CD8-positive, alpha-beta T cell (primary cell): ENCODE measurements at places on chromosomes 4 and X.

- DNase-seq: no peak
Measured at GRCh38 chr4:64559571-64559970, 150.3 kb upstream of the TECRL start.

DNA sequence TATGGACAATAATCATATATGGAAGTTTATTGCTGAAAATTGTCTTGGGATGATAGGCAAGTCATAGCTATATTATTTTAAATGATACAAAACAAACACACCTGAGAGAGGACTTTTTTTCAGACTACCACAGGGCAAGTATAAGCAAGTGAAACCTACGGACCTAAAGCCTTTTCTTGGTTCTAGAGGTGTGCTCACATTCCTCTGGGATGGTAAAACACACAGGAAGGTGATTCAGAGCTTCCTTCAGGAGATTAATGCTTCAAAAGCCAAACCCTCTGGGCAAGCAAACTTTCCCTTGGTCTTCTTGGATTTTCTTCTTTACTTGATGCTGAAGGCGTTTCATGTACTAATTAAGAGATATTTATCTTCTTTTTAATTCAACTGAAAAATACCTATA lies 60.1 kb upstream of the ACSL4 start:
- no peak for DNase-seq

DNA sequence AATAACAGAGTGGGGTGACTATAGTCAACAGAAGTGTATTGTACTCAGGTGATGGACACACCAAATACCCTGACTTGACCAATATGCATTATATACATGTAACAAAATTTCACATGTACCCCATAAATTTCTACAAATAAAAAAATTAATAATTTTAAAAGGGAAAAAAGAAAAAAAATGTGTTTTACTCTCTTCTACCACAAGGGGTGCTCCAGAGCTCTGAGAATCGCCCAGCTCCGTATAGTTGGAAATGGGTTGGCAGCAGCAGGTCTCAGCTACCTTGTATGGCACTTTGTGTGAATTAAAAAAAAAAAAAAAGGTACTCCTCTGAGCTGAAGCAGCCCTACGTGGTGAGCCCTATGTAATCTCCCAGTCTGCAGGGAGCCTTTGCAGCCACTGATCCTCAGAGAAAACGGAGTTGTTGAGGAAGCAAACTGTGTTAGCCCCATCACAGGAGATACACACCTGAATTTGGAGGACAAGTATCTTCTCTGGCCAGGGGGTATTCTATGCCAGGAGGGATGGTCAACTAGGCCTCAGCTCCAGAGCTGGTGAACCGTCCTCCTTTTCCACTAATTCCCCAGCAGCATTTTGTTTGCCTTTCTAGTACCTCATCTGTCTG lies 17.2 kb upstream of the POLA1 start:
- DNase-seq: no peak

- no peak for DNase-seq
Measured at GRCh38 chrX:38868941-38869401, 67.7 kb downstream of the MID1IP1 start.

DNA sequence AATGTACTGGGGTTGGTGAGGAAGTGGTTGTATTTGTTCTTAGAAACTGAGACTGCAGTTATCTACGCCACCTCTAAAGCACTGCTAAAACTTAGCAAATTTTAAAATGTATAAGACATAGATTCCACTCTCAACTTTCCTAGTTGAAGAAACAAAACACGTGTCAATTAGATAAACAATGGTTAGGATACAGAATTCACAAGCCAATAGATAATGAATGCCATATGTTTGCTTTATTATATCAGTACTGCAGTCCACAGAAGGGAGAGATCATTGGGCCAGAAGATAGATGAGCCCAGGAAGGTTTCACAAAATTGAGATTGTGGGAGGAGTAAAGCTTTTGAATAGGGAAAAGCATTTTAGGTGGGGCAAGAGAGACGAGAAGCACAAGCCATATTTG lies 14.3 kb downstream of the TMEM33 start:
- DNase-seq: no peak

DNA sequence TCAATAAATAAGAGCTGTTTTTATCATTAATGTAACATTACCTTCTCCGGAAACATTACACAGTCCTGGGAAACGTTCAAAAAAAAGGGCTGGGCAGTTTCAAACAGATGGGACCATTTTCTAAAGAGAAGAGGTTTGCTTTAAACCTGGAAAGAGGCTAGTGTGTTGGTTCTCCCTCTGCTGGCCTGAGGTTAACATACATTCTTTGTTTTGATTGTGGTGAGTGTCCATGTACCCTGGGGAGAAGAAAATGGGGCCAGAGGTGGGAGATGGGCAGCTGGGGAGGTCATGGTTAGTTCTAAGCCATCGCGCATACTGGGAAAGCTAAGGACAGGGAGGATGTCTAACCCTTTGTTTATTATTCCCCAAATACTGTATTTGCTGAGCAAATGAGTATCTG lies 194.7 kb downstream of the CPEB2 start:
- DNase-seq: no peak

DNA sequence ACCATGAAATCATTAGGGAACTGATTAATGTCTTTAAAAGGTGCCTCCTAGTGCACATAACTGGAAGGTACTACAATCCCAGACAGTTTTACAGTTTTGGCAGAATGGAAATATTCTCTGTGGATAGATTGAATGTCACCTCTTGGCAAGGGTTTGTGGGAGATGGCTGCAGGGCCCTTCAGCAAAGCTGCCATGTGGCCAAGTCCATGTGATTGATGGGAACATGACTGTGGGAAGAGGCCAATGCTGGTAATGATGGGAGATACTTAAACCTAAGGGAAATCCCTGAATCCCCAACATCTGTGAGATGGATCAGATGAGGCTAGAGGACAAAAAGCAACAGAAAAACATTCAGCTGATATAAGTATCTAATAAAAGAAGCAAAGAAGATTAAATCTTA lies 493.7 kb downstream of the MAGEE1 start:
- DNase-seq: no peak

- no peak for DNase-seq
Measured at GRCh38 chrX:24553011-24553410, 87.9 kb downstream of the PDK3 start.

- no peak for DNase-seq
Measured at GRCh38 chr4:47488706-47489105, 3.6 kb downstream of the ATP10D start.

- peak; percentile 15 for DNase-seq
Measured at GRCh38 chr4:127782275-127783025, at the start of gene HSPA4L. TSS of gene HSPA4L (plus strand) at chr4:127782322. CDS start at chr4:127782551, 229 bp downstream.

- DNase-seq: no peak
Measured at GRCh38 chr4:821181-821591, 4.7 kb downstream of the CPLX1 start.

DNA sequence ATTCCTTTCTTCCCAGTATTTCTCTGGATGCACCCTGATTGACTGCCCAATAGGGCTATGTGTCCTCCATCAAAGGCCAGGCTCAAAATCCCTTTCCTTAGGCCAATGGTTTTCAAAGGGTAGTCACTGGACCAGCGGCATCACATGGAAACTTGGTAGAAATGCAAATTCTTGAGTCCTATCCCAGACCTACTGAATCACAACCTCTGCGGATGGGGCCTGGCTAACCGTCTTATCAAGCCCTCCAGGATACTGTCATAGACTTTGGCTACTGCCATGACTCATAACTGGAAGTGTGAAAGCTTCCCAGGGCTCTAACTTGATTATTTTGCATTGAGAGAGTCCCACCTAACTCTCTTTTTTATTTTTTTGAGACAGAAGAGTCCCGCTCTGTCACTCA lies 71.9 kb upstream of the TFDP3 start:
- DNase-seq: no peak
